Activated CD4-positive, alpha-beta T cell treated with anti-CD3 and anti-CD28 coated beads, Interleukin-2, amount 50 U/mL, for 16 hours (primary cell): ENCODE measurements at places on chromosomes 5 and 9.

DNA sequence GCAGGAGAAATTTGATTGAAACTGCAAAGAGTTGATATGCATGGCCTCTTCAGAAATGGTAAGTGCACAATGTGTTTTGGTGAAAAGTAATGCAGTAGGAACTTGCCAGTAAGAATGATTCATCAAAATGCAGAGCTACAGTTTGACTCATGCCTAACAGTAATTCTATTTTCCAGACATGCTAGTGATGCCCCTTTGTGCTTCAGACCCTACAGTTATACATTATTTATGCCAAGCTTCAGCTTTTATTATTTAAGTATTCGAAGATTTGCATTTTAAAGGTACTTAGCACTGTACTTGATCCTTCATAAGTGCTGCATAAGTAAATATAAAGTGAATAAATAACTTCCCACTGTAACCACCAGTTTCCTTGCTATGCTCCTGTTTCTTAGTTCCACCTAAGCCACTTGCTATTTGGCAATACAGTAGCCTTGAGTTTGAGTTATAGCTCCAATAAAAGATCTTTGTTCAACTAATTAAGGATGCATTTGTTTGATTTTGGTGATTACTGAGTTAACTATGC lies 3.6 kb upstream of the SPATA31E1 start:
- DNase-seq: peak; percentile 6

DNA sequence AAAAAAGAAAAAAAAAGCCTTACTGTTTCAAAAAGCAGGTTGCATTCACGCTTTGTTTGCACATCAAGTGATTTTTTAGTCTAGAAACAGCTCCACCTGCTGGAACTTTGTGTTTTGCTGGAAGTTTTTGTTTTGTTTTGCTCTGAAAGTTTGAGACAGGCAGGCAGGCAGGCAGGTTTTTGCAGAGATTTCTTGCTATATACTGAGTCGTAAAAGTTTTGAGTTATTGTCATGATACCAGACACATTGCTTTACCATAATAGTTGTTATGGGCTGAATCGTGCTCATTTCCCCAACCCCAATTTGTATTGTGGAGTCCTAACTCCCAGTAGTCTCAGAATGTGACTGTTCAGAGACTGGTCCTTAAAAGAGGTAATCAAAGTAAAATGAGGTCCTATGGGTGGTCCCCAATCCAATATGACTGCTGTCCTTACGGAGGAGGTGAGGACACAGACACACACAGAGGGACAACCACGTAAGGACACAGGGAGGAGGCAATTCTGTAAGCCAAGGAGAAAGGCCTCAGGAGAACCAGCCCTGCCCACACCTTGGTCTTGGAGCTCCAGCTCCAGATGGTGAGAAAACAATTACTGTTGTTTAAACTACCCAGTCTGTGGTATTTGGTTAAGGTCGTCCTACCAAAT lies 20.9 kb downstream of the OR2Y1 start:
- peak; percentile 43 for DNase-seq

DNA sequence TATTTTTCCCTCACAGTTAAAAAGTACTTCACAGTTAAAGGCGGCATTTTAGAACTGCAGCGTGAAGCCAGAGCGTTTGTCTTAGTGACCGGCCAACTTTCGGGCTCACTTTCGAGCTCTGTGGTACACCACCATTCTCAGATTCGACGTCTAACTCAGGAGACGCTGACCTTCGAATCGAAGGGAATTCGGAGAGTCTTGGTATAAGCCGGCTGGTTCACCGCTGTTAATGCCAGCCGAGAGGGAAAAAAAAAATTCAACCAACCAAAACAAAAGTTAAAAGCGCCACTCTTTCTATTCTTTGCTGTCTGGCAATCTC lies 544 bp upstream of the SNX24 start:
- no peak for DNase-seq

DNA sequence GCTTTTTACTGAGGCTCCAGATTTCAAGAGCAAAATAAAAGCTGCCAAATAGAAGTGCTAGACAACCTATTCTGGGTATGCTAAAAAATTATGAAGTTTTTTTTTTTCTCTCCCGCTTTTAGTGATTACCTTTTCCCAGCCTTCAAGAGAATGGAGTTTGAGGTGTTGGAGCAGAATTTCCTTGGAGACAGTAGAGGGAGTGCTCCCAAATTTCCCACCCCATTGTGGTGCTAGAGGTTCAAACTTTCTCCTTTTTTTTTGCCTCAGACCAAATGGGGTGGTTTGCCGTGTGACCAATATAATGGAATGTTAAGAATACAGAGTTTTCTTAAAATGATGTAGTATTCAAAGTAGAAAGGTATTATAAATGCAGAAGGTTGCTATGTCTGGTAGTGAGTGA lies 244.2 kb upstream of the RIOK2 start:
- no peak for DNase-seq

- DNase-seq: no peak
Measured at GRCh38 chr5:74251141-74252035, 389.1 kb downstream of the ENC1 start.

- DNase-seq: no peak
Measured at GRCh38 chr5:56475689-56476486, 242.8 kb upstream of the ANKRD55 start.

- no peak for DNase-seq
Measured at GRCh38 chr5:141908796-141909195, 14.9 kb upstream of the DELE1 start.

DNA sequence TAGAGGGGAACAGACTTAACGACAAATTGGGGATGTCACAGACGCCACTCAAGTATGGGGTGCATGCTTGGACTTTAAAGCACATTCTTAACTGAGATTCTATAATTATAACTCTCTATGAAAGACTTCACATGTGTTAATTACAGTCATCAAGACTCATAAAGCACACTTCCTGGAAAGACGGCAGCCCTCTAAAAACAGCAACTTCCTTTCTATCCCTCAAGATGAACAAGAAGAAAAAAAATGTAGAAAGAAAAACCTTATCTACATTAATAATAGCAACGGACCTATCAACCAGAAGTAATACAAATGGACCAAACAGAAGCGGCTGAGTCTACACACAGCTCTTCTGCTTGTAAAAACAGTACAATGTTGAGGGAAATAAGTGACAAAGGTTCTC lies 21.2 kb downstream of the GNAQ start:
- no peak for DNase-seq

GRCh38 chr5:166532456-166533220 lies 1758.8 kb upstream of the WWC1 start:
- no peak for DNase-seq

- no peak for DNase-seq
Measured at GRCh38 chr5:91016954-91017700, 366.0 kb downstream of the ARRDC3 start.

DNA sequence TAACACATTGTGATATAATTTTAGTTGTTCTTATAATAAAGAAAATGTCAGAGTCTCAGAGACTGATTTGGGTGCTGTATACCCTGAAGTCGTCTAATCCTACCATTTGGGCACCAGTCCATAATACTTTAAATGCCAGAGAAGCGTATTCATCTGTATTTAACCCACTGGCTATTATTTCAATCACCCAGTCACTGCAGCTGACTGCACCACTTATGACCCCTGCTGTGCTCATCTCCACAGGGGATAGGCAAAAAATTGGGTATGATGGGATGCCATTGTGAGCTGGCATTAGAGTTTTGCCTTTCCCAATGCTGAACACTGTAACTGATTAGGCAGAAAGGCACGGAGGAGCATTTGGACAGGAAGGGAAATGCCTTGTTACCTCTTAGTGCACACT lies 599.7 kb downstream of the CAAP1 start:
- DNase-seq: no peak

DNA sequence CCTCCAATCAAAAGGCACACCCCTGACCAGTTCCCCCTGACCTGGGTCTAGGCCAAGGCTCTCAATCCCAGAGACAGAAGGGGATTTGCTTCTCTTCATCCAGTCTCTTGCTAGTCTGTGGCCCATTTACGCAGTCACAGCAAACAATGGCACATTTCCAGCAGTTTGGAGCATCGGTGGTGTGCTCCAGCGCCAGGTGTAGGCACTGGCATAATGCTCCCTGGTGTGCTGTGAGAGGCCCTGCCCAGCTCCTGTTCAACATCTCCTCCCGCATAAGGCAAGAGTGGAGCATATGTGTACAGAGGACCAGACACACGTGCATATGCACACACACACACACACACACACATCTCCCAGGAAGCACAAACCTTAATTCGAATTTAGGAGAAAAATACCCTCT lies 79.5 kb upstream of the ERCC6L2 start:
- DNase-seq: no peak

DNA sequence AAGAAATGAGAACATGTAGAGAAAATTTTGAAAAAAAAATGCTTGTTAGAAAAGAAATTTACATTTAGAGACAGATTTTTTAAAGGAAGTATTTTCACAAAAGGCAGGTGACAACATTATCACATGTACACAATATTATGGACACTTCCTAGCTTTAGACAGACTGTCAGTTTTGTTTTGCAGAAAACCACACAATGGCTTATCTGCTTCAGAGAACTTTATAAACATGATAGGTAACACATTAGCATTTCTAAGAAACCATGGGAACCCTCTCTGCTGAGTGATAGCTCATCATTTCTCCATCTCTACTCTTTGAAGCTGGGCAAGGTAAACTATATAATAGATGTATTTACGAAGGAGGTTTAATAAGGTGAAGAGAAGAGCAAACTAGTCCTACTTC lies 25.6 kb downstream of the POU5F2 start:
- DNase-seq: no peak

- DNase-seq: peak; percentile 44
Measured at GRCh38 chr5:136212252-136212721, 19.3 kb upstream of the SMIM32 start.

DNA sequence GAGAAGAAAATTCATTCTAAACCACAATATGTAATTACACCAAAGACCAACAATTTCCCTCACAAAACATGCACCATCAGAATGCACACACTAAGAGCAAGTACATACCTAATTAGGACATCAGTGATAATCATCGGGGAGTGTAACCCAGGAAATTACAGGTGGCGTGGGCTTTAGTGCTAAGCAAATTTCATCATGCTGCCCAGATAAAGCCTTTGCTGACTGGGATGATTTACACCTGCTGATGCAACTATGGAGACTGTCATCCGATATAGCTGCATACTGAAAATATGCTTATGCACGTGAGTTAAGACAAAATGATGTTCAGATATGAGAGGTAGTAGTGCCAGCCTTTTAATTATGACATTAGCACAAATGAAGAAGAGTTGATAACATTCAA lies 123.2 kb downstream of the DCP2 start:
- no peak for DNase-seq

GRCh38 chr5:4230471-4230785 lies 634.8 kb downstream of the IRX1 start:
- DNase-seq: no peak

- DNase-seq: no peak
Measured at GRCh38 chr9:37619806-37620205, 27.4 kb upstream of the TOMM5 start.

- peak; percentile 50 for DNase-seq
Measured at GRCh38 chr5:59673438-59674058, 220.0 kb downstream of the PDE4D start.

DNA sequence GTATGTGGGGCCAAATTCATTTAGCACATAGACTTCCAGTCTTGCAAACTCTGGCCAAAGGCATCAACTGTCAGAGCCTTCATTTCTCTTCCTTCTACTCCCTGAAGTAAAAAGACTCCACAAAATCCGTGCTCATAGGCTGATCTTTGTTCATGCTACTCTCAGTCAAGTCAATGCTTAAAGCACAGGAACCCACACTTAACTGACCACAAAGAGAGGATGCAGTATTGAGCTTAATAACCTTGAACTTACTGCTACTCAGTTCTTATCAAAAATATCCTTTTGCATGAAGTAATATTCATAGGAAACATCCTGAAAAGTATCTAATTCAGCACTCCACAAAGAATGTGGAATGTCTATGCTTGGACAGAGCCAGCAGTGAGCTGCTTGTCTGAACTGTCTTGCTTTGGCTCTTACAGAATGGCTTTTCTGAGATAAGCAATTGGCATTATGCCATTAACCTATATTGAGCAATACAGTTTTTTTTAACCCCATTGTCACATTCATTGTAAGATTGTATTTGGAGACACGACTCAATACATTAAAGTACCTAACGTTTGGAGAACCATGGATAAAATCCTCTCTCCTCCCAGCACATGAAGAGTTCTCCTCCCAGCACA lies 21.7 kb downstream of the LPAR1 start:
- no peak for DNase-seq

DNA sequence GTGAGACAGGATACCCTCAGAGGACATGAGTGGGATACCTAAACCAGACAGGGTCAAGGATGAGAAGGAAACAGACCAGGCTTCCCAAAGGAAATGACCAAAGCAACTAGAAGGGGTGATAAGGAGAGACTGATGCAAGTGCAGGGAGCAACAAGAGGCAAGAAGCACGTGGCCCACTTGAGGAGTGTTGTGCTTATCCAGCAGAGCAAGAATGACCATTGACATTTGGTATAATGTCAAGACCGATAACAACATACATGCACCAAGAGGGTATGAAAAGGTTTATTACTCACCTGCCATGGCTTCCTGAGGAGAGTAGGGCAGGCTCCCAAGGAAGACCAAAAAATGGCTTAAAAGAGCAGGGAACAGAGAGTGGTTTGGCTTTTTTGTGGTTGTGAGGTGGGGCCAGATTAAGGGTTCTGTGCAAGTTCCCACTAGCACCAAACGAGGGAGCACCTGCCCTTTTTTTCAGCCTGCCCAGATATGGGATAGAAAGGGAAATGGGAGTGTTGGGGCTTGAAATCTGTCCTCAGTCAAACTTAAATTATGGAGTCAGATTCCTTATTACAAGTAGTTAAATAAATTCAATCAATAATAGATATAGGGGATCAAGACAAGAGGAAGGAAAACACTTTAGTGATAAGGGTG lies 513.6 kb downstream of the RASEF start:
- DNase-seq: no peak

DNA sequence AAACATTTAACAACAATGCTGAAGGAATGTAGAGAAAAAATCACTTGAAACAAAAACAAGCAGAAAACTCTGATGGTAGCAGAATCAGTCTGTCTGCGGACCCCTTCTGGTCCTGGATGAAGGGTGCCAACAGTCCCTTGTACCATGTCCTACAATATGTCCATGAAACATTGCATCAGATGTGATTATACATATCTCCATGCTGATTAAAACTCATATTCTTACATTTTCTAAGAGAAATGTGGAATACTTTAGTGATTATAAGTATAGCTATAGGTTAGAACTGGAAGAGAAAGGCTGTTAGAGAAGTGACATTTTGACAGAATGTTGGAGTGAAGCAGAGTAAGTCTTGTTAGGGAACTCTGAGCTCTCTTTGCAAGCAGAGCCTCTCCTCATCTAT lies 286.1 kb downstream of the SH3GL2 start:
- DNase-seq: no peak

- no peak for DNase-seq
Measured at GRCh38 chr5:35152733-35153132, 77.6 kb downstream of the PRLR start.

DNA sequence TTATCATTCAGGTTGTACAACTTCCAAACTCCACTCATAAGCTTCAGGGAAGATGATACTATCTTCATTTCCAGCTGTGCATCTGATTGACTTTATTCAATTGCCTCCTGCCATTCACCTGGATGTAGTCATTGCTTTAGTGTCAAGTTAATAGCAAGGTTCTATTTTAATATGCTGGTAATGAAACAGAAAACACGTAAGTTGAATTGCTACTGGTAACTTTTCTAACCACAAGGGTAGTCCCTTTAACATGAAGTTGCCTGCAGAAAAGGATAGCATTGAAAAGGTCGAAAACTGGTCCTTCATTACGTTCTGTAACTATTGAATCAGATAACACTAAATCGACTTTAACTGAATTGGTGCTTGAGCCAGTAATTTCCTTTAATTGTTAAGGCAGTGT lies 459.4 kb upstream of the CDH6 start:
- DNase-seq: no peak

GRCh38 chr9:87502391-87503221 lies 4.9 kb downstream of the DAPK1 start:
- DNase-seq: no peak
